Smooth muscle cell of the brain vasculature (primary cell): ENCODE measurements at places on chromosomes 3 and 15.

DNA sequence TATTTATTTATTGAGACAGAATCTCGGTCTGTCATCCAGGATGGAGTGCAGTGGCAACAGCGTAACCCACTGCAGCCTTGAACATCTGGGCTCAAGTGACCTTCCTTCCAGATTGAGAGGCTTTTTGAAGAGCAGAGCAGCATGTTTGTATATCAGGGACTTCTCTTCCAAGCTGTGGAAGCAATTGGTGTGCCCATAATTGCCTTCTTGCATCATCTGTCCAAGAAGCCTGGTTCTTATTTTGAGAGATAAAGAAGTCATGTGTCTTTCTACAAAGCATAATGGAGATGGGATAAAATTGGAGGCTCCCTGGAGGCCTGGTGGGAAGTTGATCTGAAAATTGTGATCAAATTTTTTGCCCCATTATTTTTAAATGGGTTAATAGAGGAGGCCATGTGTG is 183.8 kb upstream of the MCTP2 start:
- DNase-seq = no peak

GRCh38 chr3:187737368-187738070 is 7.7 kb downstream of the BCL6 start:
- DNase-seq = no peak

- no peak for DNase-seq
Measured at GRCh38 chr3:178369006-178369405, 167.2 kb upstream of the KCNMB2 start.

DNA sequence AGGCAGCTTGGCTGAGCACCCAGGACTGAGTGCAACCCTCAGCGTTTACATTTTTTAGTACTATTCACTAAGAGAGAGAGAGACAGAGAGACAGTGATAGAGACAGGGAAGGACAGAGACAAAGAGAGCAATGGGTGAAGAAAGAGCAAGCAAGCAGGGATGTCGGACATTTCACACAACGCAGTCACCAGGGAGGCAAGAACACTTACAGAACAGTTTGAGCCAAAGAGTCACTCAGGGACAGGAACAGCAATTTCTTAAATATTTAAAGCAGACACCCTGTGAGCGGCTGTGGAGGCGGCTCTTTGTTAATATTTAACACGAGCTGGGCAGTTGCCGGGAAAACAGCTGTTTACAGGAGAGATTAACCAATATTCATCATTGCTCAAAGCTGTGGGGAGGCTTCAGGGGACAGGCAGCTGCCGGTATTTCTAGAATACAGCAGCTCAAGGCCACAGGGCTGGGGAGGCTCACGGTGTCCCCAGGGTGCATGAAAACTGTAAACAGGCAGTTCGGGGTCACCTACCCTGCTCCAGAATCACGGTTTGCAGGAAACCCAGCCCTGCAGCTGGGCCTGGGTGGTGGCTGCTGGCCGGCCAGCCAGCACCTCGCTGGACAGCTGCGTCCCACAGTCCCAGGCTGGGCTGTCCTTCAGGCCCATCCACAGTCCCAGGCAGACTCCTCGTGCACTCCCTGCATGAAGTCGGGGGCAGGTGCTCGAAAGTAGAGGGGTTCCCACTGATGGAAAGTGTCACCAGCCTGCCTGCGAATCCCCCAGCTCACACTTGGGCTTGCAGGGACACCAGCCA is 38.8 kb upstream of the PCSK6 start:
- DNase-seq = no peak

DNA sequence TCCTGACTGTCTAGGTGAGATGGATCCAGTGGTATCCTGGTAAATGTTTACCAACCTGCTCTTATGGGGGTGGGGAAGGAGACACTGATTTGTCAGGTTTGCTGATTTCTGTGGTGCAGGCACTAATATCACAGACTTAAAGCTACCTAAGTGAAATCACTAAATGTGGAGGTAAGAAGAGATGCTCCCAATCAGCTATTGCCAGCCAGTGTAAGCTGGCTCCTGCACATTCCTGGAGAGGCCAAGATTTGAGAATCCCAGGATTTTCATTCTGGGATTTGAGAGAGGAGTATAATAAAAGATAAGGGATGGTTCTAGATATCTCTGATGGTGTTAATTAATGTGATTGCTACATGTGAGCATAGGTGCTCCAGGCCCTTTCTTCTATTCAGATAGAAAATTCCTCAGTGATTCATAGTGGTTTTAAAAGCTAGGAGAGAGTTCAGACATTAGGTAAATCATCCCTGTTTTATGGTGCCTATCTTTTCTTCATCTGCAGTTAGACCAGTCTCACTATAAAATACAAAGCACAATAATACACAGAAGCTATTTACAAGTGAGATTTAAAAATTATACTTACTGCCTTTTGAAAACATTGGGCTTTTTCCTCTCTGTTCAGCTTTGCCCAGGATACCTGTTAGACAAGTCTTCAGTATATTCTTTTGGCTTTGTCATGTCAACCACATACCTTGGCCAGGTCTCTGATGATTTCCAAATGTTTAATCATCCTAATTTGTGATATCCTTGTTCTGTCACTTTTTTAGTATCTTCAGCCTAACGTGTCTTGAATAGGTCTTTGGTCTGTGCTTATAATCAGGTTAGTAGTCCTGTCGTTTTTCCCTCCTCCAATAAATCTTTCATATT is 90.9 kb downstream of the MBNL1 start:
- no peak for DNase-seq

DNA sequence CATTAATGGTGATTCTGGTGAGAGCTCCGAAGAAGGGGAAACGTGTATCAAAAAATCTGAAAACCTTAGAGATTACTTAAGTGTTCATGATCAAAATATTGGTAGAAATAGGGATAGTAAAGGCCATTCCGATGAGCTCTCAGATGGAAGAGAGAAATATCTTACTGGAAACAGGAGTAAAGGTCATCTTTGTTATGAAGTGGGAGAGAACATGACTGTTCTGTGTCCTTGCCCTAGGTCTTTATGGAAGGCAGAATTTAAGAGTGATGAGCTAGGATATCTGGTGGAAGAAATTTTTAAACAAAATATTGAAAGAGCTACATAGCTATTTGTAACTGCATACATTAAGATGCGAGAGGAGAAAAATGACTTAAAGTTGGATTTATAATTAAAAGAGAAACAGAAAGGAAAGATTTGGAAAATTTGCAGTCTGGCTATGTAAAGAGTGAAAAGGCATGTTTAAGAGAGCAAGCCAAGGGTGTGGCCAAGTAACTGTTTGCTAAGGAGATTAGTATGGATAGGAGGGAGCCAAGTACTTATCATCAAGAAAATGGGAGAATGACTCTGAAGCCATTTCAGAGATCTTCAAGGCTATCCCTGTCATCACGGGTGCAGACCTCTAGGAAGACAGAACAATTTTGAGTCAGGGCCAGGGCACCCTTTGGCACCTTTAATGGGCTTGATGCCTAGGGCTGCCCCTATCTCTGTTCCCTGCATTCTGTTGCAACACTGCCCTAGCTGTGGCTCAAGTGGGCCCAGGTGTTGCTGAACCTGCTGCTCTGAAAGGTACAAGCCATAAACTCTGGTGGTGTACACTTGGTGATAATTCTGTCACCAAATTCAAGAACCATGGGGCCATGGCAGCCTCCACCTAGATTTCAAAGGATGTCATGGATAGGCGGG is 27.3 kb downstream of the SLMAP start:
- no peak for DNase-seq

GRCh38 chr3:113560831-113561623 is 28.7 kb downstream of the SIDT1 start:
- DNase-seq = no peak

- no peak for DNase-seq
Measured at GRCh38 chr3:188043891-188044290, 110.1 kb upstream of the LPP start.

GRCh38 chr15:92753591-92753990 is 98.0 kb upstream of the FAM174B start:
- no peak for DNase-seq

- no peak for DNase-seq
Measured at GRCh38 chr3:79558943-79559342, 208.9 kb downstream of the ROBO1 start.

DNA sequence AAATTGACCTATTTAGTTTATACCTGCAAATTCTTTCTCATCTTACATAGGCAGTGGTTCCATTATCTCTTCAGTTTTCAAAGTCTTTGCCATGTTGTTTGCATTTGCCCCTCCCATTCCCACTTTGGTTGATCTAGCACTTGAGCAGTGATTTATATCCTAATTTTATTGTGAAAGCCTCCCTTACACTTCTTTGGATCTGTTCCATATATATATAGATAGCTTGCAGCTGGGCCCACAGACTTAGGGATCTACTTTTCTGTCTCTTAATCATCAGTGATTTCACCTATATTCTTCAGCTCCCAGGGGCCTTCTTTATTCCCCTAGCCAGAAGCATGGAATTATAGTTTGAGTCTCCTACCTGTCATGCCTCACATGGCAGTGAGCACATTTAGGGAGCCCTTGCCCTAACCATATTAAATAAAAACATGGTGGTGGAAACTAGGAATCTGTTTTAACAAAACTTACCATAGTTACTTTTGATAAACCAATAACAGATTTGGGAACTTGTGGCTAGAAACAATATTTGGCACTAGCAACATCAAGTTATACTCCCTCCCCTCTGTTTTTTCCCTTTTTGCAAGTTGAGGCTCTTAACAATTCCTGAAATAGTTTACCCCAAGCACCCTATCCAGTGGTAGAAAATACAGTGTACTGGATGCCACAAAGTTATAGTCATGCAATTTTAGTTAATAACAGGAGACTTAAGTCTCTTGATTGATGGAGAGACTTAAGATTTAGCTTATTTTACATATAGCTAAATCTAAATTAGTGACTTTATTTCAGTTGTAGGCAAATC is 41.7 kb downstream of the ARIH1 start:
- DNase-seq = no peak

- DNase-seq = peak; percentile 13
Measured at GRCh38 chr15:76866716-76867321, 38.3 kb downstream of the SCAPER start.

GRCh38 chr3:123695731-123696640 is 111.1 kb upstream of the HACD2 start:
- no peak for DNase-seq

DNA sequence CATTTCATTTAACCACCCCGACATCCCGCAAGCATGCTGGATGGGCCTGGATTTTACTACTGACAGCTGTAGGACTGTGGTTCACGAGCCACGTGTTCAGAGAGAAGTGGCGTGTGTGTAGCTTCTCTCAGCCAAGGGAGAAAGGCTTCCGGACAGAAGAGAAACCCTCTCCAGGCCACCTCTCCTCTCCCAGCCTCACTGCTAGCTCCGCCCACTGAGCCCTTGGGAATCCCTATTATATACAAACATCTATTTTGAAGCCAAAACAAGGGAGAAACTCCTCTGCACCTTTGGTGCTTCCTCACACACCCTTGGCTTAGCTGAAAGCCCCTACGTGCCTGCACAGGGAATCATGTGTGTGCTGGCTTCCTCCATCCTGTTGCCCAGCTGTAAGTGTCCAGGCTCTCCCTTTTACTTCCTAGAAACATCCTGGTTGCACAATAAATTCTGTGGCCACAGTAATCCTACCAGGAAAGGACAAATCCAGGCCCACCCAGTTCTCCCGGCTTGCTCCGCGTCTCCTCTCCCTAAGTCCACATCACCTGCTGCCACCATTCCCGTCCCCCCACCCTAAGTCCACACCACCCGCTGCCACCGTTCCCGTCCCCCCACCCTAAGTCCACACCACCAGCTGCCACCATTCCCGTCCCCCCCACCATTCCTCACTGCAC is 30.5 kb downstream of the PCSK6 start:
- DNase-seq = no peak

DNA sequence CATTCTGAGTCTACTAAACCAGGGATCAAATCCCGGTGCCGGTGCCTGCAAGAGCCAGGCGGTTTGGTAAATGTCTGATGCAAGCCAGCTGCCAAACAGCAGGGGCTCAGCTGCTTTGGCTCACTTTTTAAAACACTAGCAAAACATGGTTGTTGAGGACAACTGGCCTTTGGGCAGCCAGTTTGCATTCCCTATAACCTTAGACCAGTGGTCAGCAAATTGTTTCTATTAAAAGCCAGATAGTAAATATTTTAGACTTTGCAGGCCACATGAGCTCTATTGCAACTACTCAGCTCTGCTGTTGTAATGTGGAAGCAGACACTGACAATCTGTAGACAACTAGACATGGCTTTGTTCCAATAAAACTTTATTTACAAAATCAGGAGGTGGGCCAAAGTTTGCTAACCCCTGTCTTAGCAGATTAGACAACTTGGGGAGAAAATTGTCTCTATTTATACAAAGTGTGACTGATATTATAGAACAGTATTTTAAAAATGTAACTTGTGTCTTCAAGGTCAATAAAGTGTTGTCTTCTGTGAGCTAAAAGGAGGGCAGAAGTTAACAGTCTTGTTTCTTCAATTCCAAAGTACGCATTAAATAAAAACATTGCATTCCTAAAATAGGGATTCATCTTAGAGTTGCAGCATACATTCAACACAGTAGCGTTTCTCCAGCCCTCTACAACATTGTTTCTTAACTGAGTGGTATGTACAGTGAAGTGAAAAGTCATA is 67.6 kb downstream of the SSUH2 start:
- DNase-seq = peak; percentile 63

GRCh38 chr3:57164217-57164656 is 916 bp downstream of the IL17RD start:
- no peak for DNase-seq

DNA sequence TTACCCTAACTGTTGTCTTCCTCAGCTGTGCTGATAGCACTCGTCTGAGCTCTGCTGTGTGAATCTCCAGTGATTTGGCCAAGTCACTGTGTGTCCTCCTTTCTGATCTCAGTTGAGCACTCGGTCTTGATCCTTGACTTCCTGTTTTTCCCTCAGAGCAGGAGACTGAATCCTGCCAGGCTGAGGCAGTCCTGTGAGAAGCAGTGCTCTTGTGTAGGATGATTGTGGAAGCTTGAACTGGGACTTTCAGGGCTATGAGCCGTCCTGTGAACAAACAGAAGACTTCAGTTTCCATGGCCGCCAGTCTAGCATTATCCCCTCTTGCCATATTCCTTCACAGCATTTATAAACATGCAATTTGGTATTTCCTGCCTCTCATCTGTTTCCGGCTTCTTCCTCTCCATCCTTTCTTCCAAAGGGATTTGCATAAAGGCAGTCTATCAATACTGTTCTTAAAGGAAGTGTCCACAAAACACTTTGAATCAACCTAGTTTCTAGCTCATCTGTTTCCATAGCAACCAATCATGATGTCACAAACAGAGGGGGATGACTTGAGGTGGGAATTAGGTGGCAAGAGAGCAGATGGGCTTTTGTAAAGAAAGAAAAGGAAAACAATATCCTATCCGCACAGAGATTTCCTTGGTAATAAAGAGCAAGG is 237.2 kb downstream of the AGBL1 start:
- no peak for DNase-seq

GRCh38 chr15:41957021-41957897 is 15.1 kb downstream of the EHD4 start:
- DNase-seq = no peak

- DNase-seq = no peak
Measured at GRCh38 chr15:45314960-45315359, 62.9 kb downstream of the SLC28A2 start.

DNA sequence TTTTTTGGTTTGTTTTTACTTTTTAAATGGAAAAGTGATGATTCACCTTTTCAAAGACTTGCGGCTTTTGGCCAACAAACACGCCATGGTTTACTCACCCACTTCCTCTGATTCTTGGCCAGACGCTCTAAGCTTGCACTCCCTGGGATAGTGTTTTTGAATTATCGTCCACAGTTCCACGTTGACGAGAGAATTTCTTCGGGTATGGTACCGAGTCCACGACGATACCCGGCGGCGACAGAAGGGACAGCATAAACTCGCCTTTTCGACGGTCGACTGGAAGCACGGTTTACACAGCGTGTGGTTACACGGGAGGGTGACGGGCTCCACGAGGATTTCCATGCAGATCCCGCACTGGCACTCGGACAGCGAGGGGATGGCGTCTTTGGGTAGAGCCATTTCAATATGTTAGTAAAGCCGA is 783 bp downstream of the RNF168 start:
- peak; percentile 32 for DNase-seq
